ENCODE measurements at places on chromosomes 1 and 21.

DNA sequence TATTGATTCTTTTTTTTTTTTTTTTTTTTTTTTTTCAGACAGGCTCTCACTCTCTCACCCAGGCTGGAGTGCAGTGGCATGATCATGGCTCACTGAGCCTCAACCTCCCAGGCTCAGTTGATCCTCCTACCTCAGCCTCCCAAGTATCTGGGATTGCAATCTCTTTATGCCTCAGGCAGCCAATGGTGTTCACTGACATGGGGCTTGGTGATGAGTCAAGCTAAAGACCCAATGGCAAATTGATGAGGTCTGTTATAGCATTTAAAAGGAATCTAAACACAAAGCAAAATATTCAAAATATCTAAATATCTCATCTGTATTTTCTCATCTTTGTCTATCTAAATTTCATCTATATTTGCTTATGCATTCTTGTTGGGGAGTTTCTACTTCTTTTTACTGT lies 30.5 kb upstream of the CAMSAP2 start:
- DNase-seq: no peak

GRCh38 chr21:45084121-45084520 lies 9.7 kb downstream of the ADARB1 start:
- DNase-seq: no peak

- DNase-seq: no peak
These were observed 254.3 kb upstream of the DAB1 start for GRCh38 chr1:57678138-57678537.

- no peak for DNase-seq
These were observed 166.3 kb downstream of the DUSP10 start for GRCh38 chr1:221575605-221576004.

DNA sequence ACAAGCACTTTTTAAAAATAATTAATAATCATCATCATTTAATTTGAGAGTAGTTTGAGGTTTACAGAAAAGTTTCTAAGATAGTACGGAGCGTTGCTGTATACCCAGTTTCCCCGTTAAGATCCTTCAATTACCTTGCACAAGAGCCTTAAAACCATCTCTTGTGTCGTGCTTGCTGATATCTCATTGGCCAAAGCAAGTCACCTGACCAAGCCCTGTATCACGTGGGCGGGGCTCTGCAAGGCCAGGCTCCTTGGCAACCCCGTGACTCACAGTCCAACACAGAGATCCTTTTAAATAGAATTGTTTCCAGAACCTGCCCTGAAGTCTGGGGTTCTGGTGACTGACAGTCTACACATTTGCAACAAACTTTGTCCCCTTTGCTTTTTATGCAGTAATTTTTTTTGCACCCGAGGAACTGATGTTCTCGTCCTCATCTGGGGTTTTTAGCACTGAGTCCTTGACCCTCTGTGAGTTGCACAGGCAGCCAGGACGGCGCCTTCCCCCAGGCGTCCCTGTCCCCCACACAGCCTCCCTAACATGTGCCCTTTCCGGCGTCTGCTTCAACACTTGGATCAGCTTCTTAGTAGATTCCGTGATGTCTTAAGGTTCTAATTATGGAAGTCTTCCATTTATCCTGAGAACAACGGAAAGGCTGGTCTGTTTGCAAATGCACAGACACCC lies 183.3 kb upstream of the TMEM51 start:
- peak; percentile 55 for DNase-seq

DNA sequence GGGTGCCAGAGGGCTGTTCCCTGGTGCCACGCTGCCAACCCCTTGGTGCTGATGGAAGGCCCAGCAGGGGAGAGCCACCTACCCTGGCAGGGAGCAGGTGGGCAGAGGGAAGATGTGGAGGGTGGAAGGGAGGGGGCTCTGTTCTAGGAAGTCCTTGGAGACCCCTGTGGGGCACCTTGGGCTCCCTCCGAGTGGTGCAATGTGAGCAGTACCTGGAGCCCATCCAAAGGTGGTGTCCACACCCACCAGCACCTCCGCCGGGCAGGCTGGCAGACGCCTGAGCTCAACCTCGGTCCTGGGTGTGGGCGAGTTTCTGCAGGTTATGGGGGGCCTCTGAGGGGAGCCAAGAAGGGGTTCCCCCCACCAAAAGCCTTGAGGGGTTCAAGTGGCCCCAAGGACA lies 11.3 kb upstream of the DNMT3L start:
- DNase-seq: no peak

- no peak for DNase-seq
These were observed 131.0 kb upstream of the RUNX1 start for GRCh38 chr21:35179990-35180540.

GRCh38 chr1:22503721-22504410 lies 52.2 kb downstream of the ZBTB40 start:
- DNase-seq: no peak

DNA sequence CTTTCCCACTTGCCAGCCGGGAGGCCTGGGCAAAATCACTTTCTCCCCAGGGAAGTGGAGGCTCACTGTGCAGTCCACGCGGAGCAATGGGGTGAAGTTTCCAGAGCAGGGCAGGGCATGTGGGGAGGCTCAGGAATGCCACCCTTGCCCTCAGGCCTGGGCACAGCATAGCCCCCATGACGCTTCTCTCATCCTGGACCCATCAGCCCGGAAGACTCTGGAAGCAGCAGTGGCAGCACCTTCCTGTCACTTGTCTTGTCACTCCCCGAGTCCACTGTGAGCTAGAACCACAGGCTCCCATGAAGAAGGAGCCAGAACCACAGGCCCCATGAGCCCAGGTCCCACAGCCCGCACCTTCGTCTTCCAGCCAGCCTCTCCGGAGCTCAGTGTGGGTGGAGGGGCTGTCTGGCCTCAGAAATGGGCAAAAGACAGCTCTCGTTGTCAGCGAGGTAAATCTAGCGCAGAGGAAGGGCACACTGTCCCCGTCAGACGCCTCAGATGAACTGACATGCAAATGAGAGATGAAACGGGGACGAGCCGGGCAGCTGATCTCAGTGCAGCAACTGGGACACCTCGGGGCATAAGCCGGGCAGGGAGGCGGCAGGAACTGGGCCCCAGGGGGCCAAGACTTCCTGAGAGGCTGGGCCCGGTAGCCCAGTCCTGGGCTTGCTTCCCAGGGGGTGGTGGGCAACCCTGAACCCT lies 6.1 kb downstream of the PDE9A start:
- DNase-seq: no peak

GRCh38 chr21:38355992-38356781 lies 99.4 kb downstream of the KCNJ15 start:
- peak; percentile 91 for DNase-seq

- DNase-seq: no peak
These were observed 132.4 kb upstream of the LMO4 start for GRCh38 chr1:87196110-87196827.

DNA sequence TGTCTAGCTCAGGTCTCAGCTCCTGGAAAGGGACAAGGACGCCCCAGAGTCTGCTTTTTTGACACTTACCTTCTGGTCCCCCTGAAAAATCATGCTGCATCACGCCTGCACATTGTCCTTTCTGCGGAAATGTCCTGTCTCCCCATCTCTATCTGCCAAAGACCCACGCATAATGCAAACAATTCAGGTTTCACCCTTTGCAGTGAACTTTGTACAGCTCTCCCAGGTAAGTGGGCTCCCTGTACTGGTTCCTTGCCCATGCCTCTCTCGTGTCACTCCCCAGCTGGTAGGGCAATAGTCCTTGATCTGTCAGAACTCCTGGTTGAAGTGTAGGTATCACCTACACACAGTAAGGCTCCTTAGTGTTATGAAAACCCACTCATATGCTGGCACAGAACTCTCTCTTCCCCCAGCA lies 102.9 kb upstream of the IRF2BP2 start:
- no peak for DNase-seq

- peak; percentile 77 for DNase-seq
These were observed 82.5 kb upstream of the ZNF648 start for GRCh38 chr1:182143825-182144645.

DNA sequence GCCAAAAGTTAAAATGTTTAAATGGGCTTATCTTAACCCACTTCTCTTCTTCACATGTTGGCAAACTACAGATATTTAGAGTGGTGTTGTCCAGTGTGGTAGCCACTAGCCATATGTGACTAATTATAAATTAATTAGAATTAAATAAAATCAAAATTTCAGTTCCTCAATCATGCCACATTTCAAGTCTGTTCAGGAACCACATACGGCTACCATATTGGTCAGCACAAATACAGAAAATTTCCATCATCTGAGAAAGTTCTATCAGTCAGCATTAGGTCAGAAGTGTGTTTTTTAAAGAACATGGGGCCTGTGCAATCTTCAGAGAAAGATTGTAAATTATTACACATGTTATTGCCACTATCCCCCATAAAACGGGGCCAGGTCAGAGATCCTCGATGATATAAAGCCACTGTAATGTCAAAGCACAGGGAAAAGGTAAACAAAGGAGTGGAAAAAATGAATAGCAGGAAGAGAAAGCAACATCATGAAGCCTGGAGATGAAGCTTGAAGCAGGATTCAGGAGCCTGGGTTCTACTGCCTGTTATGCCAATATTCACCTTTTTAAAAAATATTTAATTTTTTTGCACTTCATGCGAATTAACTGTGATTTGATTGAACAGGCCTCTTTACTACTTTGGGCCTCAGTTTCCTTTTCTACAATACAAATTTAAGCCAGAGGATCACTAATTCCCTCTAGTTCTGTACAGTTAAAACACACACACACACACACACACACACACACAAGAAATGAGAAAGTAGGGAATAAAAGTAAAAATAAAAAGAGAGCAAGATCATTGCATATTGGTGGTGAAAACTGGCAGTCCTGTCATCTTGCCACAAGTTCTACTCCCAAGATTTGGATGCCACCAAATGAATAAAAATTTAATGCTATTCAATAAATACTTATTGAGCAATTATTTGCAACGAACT lies 2.3 kb downstream of the RSBN1 start:
- DNase-seq: no peak

DNA sequence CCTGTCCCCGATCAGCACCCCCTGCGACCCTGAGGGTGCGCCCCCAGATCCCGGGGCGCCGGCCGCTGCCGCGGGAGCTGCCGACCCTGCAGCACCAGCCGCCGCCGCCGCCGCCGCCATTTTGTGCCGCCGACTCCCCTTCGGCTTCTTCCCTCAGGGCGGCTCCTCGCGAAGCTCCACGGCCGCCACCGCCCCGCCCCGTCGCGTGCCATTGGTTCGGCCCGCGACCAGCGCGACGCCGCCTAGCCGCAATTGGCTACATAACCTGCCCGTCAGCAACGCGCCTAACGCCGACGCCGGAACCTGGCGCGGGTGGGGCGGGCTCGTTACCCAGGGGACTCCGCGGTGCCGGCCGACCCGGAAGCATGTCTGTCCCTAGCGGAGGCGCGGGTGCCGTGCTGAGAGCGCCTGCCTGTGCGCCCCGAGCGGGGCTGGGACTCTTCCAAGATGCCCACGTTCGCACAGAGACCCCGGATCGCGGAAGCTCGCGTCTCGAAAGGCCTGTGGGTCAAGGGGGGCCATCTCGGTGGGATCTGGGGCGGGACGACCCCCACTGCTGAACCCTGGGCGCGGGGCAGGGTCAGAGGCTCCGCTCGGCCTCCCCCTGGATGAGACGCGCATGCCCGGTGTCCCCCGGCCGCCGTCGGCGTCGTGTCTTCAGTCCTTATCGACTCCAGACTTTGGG lies at the start of gene CCNL2:
Gene CCNL2, minus strand, starts transcription at position 149 of the 685 bp plus-strand sequence. Its CDS starts 29 bp downstream, at position 120.
- DNase-seq: peak; percentile 99

GRCh38 chr21:38675182-38675824 lies 130.4 kb upstream of the ETS2 start:
- DNase-seq: peak; percentile 53

DNA sequence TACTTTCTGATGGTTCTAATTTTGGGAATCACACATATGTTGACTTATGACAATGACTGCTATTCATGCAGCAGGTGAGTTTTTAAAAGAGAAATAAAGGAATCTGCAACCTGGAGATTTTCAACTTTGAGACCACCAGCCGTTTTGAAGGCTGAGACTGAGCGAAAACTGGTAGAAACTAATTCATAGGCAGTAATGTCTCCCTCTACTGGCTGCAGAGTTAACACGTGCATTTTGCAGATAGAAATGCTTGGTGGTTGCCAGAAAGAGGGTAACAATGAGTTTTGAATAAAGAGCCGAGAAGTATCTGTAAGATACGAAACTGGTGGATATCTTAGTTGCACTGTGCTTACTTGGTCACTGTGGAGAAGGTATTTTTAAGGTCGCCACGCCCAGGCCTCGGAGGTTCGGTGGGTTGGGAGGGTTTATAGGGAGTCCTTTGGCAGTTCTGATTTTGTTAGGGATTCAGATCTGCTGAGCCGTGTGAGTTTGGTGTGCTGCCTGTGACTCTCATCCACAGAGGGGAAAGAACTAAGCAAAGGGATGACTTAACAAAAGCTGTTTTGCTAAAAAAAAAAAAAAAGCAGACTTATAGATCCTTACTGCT lies 83.0 kb downstream of the RYR2 start:
- no peak for DNase-seq

DNA sequence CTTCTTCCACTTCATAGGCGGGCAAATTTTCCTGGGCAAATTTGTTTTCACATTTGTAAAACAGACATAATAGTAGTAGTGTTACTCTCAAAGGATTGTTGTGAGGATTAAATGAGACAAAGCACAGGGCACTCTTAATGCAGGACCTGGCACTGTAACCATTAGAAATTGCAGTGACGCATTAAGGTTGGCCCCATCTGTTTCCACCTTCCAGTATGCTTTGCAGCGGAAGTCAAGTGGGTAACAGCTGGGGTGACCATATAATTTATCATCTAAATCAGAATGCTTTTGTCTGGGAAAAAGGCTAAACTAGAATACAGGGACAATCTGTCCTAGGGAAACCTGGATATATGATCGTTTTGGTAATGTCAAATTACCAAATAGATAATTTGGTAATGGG lies 132.5 kb upstream of the CACHD1 start:
- no peak for DNase-seq

- DNase-seq: no peak
These were observed 17.8 kb downstream of the COPA start for GRCh38 chr1:160325252-160325651.

- DNase-seq: no peak
These were observed 34.8 kb upstream of the TTC22 start for GRCh38 chr1:54835970-54836369.

DNA sequence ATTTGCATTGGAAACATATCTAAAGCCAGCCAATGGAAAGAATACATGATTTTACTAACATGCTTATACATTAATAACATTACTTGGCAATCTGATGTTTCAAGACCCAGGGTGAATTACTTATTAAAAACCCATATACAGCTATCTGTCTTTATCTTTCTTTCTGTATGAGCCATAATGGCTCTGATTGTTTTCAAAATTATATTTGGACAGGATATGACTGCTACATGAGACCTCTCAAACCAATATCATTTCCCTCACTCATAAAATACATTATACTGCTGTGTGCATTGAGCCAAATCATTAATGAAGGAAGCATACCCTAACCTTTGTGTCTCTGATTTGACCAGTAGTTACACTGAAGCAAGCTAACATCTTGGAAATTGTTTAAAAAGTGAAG lies 205.9 kb upstream of the DPYD start:
- DNase-seq: no peak

- DNase-seq: no peak
These were observed 12.5 kb downstream of the GPX7 start for GRCh38 chr1:52614671-52615070.

DNA sequence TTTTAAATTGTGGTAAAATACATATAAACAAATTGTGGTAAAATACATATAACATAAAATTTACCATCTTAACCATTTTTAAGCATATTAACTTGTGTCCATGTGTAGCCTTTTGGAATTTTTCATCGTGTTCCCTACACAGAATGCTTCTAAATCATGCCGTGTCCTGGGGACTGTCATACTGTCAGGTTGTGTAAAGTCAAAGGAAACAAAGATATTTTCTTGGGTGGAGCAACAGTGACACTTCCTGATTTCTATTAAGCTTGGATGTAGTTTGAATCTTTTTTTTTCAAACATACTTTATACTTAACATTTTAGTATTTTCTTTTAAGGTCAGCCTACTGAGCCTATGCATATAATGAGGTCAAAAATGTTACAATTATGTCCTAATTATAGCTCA lies 32.3 kb downstream of the DOP1B start:
- no peak for DNase-seq

Data from eye (tissue), 1 donor.